ENCODE measurements at places on chromosomes 11 and 22.
A peak's percentile ranks its signal among the peaks of the same experiment; 100 is the strongest.

GRCh38 chr11:62552485-62553079 lies 6.0 kb upstream of the AHNAK start:
- DNase-seq: no peak

GRCh38 chr11:84740050-84740449 lies 887.1 kb downstream of the DLG2 start:
- no peak for DNase-seq

GRCh38 chr11:38014405-38014804 lies 1416.4 kb upstream of the RAG2 start:
- DNase-seq: no peak

DNA sequence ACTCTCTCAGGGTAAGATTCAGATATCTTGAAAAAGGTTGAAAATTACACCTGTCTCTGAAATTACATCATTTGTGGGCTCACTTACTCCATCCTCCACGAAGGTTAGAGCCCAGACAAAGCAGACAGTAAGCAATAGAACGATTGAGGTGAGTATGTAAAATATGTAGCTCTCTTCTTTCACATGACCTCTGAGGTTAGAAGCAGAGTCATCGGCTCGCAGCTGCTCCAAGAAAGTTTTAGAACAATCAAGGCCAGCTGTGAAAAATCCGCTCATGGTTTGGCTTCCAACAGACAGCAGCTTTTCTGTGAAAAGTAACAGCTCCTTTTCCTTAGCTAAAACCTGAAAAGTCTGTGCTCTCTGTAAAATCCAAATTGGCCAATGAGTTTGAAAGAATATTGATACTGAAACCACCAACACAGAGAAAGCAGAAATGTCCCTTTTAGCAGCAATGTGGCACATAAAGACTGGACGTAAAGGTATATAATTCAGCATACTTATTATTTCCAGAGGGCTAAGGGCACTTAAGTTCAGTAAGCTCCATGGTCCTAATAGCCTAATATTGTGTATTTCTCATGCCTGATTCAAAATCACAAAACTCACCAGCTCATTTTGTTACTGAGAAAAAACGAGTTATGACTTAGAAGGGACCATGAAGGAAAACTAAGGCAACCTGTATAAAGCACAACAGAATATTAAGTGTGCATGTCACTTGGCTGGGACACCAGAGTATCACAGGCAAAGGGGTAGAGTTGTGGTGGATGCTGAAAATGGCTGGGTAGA lies 78.2 kb downstream of the FAM76B start:
- no peak for DNase-seq

- no peak for DNase-seq
These were observed 4.3 kb downstream of the CADM1 start for GRCh38 chr11:115499891-115500290.

DNA sequence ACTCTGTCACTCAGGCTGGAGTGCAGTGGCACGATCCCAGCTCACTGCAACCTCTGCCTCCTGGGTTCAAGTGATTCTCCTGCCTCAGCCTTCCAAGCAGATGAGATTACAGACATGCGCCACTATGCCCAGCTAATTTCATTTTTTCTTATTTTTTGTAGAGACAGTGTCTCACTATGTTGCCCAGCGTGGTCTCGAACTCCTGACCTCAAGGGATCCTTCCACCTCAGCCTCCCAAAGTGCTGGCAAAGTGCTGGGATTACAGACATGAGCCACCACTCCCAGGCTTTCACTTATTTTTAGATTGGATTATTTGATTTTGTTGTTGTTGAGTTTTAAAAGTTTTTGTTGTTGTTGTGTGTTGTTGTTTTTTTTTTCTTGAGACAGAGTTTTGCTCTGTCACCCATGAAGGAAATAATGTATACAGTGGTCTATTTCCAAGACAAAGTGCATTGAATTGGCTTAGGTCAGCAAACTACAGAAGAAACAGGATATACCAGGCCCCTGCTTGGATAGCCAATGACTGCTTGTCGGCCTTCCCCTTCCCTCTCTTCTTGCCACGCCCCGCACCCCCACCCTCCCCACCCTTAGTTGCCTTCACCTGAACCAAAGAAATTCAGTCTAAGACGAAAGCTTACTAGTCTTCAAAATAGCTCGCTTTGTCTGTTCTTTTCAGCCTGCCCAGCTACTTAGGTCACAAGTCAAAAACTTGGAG lies 91.8 kb upstream of the CLDN5 start:
- DNase-seq: no peak

- DNase-seq: no peak
These were observed 1.6 kb downstream of the APLP2 start for GRCh38 chr11:130071211-130071712.

- no peak for DNase-seq
These were observed 340.7 kb downstream of the LARGE1 start for GRCh38 chr22:33579448-33580093.

DNA sequence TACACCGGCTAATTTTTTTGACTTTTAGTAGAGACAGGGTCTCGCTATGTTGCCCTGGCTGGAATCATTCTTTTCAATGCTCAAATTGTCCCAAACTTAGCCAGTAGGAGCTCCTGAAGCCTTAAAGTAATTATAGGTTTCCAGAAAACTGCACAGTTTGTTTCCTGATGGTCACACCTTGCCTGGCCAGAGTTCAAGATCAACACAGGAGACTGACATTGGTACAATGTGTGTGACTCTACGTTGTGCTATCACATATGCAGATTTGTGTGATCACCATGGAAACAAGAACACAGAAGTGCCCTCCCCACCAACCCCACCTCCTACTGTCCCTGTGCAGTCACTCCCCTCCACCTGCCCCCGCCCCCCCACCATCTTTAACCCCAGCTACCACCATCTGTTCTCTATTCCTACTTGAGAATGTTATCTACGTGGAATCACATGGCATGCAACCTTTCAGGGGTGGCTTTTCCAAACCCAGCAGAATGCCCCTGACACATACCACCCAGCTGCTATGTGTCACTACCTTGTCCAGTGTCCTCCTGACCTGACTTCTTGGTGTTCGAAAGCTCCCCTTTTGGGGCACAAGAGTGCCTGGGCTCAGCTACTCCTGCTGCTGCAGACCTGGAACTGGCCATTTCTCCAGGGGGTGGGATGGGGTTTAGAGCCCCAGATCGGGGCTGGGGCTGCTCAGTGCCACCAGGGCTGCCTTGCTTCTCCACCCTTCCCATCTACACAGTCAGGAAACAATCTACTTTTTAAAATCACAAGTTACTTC lies 6.1 kb upstream of the NAP1L4 start:
- DNase-seq: no peak

GRCh38 chr22:24977370-24978221 lies 25.1 kb downstream of the KIAA1671 start:
- no peak for DNase-seq

DNA sequence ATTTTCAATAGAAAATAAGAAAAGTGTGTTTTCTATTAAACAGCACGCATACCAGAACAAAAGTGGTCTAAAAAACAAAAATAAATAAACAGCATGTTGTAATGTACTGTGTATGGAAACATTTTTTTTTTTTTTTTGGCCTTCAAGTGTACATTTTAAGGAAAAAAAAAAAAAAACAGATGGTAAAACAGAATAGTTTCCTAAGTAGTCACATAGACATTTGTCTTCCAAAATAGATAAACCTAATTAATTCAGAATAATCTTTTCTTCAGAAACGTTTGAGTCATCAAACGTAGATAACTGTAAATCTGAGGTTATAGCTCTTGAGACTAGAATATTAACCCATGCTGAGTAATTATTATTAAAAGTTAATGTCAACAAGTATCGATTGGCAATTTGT lies 396 bp upstream of the CFAP300 start:
- no peak for DNase-seq

DNA sequence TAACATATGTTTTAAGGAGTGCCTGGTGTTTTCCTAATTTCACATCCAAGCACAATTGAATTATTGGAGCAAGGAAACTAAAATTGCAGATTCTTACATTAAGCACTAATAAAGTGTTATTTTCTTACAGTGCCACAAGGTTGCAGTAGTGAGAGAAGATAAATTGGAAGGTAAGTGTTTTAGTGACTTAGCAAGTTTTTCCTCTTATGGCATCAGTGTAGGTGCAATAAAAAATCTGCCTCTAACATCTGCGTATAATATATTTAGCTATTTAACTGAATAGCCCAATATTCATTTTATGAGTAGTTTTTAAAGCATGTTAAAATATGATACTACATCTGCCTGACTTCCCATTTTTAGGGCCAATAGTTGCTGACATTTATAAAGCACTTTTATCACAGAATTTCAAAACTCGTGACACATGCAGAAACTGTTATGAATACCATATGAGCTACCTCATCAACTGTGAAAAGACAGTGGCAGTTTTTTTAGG lies 19.0 kb downstream of the POLD3 start:
- DNase-seq: no peak

DNA sequence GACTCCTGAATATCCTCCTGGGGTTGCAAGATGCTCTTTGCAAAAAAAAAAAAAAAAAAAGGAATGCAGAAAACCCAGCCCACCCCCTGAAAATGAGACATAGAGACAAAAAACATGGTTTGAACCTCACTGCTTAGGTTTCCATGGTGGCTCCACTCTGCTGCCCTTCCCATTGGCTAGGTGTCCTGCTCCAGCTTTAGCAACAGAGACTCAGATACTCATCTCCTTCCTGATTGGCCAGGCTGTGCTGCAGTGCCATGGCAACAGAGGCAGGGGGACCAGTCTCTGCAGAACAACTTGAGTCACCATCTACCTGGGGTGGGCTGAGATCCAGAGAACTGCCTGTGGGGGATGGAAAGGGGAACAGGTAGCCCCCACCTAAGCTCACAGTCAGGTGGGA lies 17.4 kb upstream of the YWHAH start:
- no peak for DNase-seq

GRCh38 chr22:39343259-39344045 lies 6.3 kb upstream of the SYNGR1 start:
- DNase-seq: peak; percentile 50

GRCh38 chr11:130217133-130218031 lies 57.8 kb downstream of the ST14 start:
- DNase-seq: no peak

DNA sequence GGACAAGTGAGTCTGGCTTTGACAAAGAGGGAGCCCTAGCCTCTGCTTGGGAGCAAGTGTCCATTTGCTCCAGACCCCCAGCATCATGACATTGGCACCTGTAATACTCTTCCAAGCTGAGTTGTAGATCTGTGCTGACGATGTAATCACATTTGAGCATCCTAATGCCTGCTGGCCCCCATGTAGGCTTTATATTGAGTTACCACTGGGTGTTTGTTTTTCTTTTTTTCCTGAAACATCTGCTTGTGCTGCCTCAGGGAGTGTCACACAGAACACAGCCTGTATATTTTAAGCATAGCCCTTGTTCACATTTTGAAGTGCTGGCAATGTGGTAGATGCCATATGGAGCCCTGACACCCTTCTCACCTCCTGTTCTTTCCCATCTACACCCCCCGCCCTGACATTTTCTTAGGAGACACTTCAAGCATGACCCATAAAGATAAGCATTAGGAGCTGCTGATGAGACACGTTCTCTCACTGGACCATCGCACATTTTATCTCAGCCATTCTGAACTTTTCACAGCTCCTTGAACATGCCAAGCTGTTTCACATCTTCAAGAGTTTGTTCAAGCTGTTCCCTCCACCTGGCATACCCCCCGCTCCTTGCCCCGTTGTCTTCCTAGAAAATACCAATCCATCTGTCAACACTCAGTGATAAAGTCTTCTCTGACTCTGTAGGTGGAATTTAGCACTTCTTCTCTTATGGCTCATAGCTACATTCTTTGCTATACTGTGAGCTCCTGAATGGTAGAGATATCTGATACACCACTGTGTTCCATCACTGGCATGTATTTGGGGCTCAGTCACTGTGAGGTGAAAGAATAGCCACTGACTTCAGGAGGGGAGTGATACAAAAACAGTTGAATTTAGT lies 128.7 kb downstream of the TRIM44 start:
- no peak for DNase-seq

DNA sequence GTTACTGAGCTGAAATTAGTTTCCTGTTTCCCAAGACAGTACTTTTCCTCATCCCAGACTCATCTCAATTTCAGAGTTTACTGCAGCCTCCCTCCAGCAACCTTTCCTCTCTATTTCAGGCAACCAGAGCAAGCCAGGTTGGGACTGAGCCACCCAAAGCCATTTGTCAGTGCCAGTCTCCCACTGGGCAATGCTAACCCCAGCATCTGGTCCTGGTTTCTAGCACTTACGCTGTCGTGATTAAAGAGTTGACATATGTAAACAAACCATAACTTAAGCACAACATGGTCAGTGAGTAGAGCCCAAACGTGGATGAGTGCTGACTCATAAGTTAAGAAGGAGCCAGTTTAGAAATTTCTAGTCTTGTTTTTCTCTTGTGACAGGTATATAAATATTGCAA lies 119.6 kb upstream of the BLID start:
- DNase-seq: no peak

- no peak for DNase-seq
These were observed 120.2 kb upstream of the TBCEL start for GRCh38 chr11:120903686-120904085.

DNA sequence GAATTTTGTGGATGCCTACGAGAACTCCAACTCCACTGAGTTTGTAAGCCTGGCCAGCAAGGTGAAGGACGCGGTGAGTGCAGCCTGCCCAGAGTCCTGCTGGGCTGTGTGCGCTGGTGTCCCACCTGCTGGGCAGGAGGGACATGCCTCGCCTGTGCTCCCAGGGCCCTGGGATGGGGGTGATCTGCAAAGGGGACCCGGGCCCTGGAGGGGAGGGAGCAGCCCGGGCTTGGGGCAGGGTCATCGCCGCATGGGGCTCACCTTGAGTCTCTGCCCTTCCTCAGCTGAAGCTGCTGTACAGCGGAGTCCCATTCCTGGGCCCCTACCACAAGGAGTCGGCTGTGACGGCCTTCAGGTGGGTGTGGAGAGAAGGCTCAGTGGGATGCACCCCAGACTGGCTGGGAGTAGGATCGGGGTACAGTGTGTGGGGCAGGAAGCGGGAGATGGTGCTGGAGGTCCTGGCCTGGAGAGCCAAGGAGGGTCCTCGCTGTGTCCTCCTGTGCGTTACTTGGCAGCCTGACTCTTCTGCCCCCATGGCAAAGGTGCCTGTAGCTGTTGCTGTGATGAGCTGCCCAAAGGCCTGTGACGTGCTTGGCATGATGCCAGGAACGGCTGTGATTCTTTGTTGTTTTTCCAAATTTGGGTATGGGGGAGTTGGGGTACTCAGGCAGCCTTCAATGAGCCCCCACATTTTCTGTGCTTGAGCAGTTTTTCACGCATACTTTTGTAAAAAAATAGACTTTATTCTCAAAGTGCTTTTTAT lies 29.2 kb downstream of the ST14 start:
- no peak for DNase-seq

- DNase-seq: no peak
These were observed 23.4 kb upstream of the PACSIN2 start for GRCh38 chr22:43038325-43038724.

GRCh38 chr22:37560608-37561211 lies 430 bp downstream of the CDC42EP1 start:
- DNase-seq: no peak

- DNase-seq: no peak
These were observed 14.4 kb downstream of the SREBF2 start for GRCh38 chr22:41847300-41847699.

- DNase-seq: no peak
These were observed 333.4 kb upstream of the B3GAT1 start for GRCh38 chr11:134745456-134745855.

All from CD4-positive, alpha-beta T cell treated with Interleukin-15 for 4 hours (primary cell).